ENCODE measurements at places on chromosomes 1 and 21. TPM values are rescaled to one million over a fixed set of nuclear protein-coding genes. Genes with fewer than 3 reads are reported as not detected.

Gene LRRC39
- polyA plus RNA-seq = 1.6 TPM

DNA sequence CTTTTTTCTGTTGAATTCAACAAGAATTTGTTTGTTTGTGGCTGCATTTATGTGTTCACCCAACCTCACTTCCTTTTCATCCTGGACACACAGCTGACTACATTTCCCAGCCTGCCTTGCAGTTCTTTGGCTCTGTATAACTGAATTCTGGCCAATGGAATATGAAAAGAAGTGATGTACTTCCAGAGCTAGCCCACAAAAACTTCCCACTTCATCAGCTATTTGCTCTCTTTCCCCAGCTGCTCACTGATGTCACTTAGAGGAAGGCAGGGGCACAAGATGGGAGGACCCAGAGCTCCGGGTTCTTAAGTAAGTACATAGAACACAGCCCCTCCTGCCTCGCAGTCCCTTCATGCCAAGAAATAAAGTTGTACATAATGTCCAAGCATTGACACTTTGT, 235.0 kb upstream of the FGGY start:
- no peak for DNase-seq

GRCh38 chr1:205589046-205589445, 42.8 kb downstream of the ELK4 start:
- no peak for DNase-seq

Gene RNU1-2
- not detected for polyA plus RNA-seq

DNA sequence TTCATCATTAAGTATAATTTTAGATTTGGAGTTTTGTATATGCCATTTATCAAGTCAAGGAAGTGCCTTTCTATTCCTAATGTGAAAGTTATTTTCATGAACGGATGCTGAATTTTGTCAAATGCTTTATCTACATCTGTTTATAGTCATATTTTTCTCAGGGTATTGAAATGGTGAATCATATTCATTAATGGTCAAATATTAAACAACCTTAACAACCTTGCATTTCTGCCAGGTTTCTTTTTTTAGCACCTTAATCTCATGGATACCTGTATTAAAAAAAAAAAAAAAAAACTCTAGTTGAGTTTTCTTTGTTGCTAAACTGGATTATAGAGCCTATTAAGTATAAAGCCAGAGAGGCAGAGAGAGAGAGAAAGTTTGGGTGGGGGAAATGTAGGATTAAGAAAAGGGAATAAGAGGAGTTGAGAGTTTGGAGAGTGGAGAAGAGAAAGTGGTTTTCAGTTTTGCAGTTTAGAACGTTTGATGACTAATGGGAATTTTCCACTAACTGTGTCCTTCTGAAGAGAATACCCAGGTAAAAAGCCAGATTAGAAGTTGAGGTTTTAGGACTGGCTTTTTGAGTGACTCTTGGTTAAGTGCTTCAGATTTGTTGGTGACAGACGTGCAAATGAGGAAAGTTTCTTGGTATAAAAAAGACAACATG, 305.0 kb downstream of the HLX start:
- DNase-seq = no peak

Gene WDR64
- polyA plus RNA-seq = not detected

Gene COL24A1
- polyA plus RNA-seq = not detected

DNA sequence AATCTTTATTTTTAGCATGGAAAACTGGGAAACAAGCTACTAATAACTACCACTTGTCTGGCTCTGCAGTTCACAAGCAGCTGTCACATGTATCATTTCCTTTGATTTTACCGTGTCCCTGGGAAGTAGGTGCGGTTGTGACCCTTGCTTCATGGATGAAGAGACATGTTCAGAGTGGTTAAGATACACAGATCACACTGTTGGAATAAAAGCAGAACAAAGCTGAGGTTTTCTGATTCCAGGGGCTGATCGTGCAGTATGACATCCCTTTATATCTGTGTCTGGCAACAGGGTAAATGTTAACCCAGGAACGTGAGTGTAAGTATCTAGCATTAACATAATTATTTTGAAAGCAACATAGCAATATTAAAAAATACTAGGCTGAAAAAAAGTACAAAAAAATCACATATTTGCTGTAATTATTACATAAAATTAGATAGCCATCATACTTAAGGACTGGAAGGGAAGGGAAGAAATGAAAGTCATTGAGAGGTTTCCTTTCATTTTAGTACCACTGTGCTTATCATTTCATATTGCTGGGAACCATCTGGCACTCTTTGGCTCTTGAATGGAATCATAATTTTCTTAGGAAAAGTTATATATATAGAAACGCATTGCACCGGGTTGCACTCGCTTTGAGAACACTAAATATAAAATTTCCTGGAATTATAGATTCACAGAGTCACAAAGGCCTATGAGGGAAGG, 62.8 kb upstream of the PAXBP1 start:
- no peak for DNase-seq

Gene RRP15
- polyA plus RNA-seq = 2.8 TPM

Gene AKIRIN1
- 37.0 TPM for polyA plus RNA-seq

DNA sequence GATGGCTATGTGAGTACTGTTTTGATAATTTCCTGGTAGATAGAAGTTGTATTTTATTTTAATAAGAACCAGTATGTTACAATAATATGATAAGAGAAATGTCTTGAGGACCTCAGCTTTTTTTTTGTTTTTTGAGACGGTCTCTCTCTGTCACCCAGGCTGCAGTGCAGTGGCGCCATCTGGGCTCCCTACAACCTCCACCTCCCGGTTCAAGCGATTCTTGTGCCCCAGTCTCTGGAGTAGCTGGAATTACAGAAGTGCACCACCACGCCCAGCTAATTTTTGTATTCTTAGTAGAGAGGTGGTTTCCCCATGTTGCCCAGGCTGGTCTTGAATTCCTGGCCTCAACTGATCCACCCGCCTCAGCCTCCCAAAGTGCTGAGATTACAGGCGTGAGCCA, 968.1 kb upstream of the ADGRL4 start:
- no peak for DNase-seq

GRCh38 chr1:226816576-226816975, 53.8 kb upstream of the PSEN2 start:
- DNase-seq = no peak

Gene DDR2
- 55.4 TPM for polyA plus RNA-seq

GRCh38 chr1:210654176-210654981, 325.7 kb downstream of the HHAT start:
- DNase-seq = no peak

- DNase-seq = no peak
Observed at GRCh38 chr1:172142324-172142723, 278.2 kb upstream of the C1orf105 start.

DNA sequence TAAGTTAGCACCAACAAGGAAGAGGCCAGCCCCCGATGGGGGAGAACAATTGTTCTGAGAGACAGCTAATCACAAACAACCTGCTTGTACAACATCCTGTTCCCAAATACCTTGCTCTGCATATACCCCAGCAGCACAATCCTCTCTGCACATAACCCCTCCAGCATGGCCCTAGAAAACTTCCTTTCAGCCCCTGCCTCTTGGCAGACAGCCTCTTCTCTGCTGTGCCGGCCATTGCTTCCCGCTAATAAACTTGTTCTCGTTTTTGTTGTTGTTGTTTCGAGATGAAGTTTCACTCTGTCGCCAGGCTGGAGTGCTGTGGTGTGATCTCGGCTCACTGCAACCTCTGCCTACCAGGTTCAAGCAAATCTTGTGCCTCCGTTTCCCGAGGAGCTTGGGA, 392.7 kb downstream of the SMYD3 start:
- DNase-seq = no peak

- no peak for DNase-seq
Observed at GRCh38 chr21:38342739-38343138, 85.9 kb downstream of the KCNJ15 start.

DNA sequence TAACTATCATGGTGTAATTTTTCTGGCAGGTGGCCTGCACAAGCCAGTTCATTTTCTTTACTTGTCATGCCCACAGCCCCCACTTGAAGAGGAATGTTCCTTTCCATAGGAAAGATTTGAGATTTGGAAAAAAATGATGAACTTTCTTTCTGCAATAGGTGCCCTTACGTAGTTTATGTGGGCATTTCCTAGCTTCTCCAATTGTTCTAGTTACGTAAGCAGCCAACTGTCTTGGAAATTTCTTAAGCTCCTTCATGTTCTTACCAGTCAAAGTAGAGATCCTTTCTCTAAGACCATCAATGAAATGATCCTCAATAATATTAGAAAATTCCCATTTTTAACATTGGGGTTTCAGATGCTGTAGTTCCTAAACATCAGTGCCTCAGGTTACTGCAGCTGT, 109.5 kb upstream of the F3 start:
- DNase-seq = no peak

GRCh38 chr1:44300852-44301251, 54.2 kb downstream of the ERI3 start:
- DNase-seq = no peak

DNA sequence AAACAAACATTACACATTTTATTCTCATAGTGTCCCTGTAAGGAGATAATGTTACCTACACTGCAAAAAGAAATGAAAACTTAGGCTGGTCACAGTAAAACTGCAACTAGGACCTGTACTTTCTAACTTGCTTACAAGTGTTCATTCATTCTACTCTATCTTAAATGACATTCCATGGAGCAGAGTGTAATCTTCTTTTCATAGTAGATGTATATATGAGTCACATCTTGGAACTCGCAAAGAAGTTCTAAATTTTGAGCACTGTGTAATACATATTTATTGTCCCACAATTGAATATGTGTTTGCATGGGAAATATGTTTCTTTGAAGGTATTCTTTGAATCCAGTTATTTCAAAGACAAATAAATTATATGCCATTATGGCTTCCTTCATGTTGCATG, 1258.5 kb upstream of the ADGRL2 start:
- DNase-seq = no peak

Gene CFAP57
- 0.36 TPM for polyA plus RNA-seq

Gene ATP6V1G3
- not detected for polyA plus RNA-seq
